ENCODE measurements at places on chromosomes 16 and 17. TPM values are rescaled to one million over a fixed set of nuclear protein-coding genes. Genes with fewer than 3 reads are reported as not detected.

- DNase-seq, result no peak
These were observed 948 bp downstream of the UTP18 start for GRCh38 chr17:51261024-51261963.

GRCh38 chr16:58661199-58661830, 23.3 kb downstream of the SLC38A7 start:
- peak; percentile 14 for DNase-seq

DNA sequence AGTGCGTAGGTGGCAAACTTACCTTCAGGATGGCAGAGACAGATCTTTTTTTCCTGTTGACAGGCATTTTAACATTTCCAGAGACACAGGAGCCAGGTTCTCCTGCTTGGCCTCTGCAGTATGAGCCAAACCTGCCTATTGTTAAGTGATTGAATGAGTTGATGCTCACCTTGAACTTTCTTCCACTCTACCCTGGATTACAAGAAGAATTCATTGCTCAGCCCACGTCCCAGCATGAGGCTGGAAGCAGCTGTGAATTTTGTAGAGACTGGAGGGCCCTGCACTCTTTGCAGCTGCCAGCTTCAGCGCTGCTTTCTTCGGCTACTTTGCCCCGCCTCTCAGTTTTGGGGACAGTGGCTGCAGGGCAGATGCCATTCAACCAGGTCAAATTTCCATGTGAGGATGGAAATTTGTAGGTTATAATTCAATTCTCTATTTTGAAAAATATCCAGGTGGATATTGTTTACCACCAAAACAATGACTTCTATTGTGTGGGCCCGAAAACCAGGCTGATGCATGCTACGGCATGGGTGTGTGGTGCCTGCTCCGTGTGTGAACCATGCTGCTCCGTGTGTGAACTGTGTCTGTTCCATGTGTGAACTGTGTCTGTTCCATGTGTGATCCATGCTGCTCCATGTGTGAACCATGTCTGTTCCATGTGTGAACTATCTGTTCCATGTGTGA, 75.2 kb upstream of the METTL9 start:
- DNase-seq, result no peak

DNA sequence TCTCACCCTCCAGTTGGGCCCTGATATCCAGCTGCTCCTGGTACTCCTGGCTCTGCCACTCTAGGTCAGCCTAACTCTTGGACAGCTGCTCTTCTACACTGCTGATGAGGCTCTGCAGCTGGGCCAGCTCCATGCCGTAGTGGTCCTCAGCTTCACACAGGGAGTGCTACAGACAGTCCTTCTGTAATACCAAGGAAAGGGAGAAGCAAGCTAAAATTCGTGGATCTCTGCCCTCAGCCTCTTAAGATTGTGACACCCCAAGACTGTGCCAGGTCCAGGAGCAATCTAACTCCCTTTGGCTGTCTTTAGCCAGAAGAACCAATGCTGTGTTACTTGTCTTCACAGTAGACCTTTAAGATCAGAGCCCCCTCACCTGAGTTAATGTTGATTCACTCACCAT, 7.7 kb upstream of the KRT38 start:
- no peak for DNase-seq

- DNase-seq, result peak; percentile 95
These were observed 956 bp upstream of the CHD3 start for GRCh38 chr17:7887482-7888183.

GRCh38 chr17:55377671-55378275, 43.9 kb downstream of the MMD start:
- DNase-seq, result no peak

GRCh38 chr17:47414612-47415011, 90.9 kb downstream of the EFCAB13 start:
- DNase-seq, result no peak

DNA sequence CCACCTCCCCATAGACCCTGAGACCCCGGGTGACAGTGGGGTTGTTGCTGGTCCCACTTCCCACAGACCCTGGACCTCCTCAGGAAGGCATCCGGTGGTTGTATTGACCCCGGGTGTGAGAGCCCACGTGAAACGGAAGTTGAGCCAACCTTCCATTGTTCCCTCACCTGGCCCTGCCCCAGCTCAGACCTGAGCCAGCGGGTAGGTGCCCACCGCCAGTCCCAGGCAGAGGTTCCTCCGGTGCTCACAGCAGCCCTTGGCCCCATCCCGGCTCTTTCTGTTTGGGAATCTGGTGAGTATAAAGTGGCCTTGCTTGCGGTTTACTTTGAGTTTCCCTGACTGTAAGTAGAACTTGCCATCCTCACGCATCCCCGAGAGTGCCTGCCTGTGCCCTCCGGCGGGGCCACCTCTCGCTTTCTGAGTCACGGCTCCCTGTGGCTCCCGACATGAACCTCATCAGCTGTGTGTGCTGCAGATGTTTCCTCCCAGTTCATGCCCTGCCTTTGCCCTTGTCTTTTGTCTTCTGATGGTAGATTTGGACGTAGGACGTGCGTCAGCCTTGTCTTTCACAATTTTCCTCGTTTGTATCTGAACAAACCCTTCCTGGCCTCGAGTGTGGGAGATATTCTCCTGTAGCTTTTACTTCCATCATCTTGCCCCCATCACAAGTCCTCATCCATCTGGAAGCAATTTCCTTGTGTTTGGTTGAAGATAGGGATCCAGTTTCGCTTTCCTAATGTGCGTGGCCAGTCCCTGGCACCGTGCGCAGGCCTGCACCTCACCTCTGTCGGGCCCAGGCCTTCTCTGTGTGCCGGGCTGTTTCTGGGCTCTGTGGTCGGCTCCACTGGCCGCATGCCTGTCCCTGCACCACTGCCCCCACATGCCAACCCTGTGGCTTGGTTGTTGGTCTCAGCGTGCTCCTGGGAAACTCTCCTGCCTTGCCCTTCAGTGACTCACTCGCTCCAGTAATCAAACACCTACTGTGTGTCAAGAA, 76.0 kb downstream of the METRNL start:
- DNase-seq, result peak; percentile 60

DNA sequence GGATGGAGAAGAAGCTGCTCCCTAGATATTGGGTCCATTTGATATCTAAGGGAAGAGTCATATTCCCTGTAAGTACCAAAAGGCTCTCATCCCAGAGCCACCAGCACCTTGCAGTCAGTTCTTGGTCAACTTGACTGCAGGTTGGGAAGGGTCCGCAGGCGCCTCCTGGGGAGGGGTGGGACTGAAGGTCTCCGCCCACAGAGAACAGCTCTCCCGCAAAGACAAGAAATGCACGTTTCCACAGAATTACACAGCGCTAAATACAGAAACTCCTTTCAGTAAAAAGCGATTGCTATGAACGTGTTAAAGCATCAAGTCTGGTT, 864 bp upstream of the CTCF start:
- no peak for DNase-seq

DNA sequence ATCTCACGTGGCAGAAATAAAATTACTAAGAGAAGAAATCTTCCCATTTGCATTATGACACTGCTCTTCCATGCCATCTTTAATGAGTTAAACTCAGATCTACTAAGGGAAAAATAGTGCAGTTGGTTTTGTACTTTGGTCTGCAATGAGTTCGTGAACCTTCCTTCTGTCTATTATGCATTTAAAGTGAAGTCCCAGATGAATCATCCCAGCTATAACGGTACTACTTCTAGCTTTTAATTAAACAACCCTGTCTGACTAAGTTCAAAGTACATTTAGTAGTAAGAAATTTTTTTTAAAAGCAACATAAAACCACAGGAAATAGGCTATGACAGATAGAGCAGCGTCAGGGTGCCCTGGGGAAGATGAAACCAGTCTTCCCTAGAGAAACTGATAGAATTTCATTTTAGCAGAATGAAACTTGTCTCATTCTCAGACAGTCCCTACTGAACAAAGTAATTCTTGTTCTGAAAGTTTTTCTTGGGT, 1.8 kb downstream of the TMIGD1 start:
- peak; percentile 75 for DNase-seq

DNA sequence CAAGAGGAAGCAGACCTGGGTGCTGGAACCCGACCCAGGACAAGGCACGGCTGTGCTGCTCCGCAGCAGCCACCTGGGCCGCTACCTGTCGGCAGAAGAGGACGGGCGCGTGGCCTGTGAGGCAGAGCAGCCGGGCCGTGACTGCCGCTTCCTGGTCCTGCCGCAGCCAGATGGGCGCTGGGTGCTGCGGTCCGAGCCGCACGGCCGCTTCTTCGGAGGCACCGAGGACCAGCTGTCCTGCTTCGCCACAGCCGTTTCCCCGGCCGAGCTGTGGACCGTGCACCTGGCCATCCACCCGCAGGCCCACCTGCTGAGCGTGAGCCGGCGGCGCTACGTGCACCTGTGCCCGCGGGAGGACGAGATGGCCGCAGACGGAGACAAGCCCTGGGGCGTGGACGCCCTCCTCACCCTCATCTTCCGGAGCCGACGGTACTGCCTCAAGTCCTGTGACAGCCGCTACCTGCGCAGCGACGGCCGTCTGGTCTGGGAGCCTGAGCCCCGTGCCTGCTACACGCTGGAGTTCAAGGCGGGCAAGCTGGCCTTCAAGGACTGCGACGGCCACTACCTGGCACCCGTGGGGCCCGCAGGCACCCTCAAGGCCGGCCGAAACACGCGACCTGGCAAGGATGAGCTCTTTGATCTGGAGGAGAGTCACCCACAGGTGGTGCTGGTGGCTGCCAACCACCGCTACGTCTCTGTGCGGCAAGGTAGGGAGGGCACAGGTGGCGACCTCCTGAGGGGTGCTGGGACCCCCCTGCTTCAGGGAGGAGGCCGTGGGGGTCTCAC, 667 bp downstream of the FSCN2 start:
- no peak for DNase-seq

DNA sequence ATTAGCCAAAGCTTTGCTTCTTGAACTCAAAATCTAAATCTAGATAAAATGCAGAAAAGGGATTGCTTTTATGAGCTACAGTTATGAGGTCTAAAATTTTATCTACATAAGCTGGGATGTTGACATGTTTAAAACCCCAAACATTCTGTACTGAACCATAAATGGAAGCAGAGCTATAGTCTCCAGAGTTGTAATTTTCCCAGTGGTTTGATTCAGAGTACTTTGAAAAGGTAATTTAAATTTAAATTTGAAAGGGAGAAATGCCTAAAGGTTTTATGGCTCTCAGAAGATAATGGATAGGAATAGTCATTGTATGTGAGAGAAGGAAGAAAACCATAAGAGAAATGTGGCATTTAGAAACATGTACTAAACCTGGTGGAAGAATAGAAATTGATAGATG, 163.2 kb downstream of the PPM1E start:
- no peak for DNase-seq

DNA sequence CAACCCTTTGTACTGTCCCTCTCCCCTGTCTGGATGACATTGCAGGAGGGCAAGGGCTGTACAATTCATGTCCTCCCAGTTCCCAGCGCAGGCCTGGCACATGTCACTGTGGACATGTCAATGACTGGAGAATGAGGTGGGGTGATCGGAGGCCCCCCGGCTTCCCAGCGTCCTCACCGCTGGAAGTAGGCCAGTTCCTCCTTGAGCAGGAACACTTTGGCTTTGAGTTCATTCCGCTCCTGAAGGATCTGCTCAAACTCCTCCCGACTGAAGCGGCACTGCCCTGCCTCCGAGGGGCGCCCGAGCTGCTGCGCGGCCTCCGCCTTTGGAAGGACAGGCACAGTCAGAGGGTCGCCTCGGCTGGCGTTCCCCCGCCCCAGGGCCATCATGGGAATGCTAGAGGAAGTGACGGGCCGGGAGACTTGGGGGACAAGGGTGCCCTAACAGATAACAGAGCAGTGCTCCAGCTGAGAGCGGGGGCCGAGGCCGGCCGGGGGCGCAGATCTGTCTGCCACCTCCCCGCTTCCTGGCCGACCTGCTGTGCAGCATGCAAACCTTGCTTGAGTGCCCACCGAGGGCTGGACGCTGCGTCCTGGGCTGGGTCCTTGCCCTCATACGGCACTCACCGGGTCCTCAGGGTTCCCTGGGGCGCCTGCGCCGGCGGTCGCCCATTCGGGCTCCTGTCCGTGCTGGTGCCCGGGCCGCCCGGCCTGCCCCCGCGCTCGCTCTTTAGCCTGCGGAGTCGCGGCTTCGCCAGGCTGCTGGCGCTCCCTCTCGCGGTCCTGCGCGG, 1.3 kb downstream of the RILP start:
- DNase-seq, result no peak

DNA sequence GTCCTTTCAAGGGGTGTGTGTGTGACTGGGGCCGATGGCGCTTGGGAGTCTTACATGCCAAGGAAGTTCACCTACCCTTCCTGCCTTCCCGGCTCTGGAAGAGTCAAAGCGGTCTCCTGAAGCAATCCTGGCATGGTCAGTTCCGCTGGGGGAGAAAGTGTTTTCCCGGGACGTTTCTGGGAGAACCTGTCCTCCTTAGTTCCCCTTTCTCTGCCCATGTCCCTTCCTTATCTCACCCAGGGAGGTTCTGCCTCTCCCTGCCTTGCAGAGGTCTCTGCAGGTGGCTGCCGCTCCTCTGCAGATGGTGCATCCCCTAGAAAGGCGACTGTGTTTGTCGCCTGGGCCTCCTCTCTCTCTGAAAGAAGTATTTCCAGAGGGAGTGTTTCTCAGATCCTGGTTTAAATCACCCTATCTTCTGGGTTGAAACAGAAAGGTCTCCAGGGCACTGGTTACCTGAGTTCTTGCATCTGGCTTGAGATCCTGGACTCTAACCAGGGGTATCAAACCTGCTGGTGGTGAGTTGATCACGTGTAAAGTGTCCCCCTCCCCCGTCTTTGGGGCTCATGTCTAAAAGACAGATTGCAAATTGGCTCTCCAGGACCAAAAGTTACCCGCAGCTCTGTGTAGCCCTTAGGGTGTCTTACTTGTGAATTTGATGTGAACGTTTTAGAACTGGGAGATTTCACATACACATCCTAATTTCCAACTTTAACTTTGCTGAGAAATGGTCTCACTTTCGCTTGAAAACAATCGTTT, 1.9 kb downstream of the PRKCB start:
- DNase-seq, result peak; percentile 34

DNA sequence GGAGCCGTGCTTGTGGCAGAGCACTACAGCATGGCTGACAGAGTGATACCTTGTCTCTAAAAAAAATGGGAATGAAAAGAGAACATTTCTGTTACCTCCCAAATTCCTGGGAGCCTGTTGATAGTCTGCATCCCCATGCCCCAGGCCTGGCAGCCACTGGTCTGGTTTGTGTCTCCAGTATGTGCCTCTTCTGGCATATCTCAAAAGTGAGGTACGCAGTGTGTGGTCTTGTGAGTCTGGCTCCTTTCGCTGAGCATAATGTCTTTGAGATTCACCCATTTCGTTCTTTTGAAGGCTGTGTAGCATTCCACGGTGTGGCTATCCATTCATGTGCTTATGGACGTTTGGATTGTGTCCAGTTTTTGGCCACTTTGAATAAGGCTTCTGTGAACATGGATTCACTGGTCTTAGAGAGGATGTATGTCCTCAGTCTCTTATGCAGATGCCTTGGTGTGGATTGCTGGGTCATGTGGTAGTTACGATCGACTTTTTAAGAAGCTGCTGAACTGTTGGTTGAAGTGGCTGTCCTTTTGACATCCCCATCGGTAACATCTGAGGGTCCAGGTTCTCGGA, 39.1 kb downstream of the PRMT7 start:
- no peak for DNase-seq

GRCh38 chr16:8194794-8195193, 395.5 kb downstream of the TMEM114 start:
- DNase-seq, result no peak

KRT27 gene
- not detected for total RNA-seq

CDRT15 gene
- not detected for total RNA-seq

GH2 gene
- total RNA-seq, result not detected

CBX4 gene
- 14.2 TPM for total RNA-seq

SOX15 gene
- not detected for total RNA-seq

WWOX gene
- total RNA-seq, result 16.5 TPM

AANAT gene
- not detected for total RNA-seq

FBXL19 gene
- 21.0 TPM for total RNA-seq

VAT1 gene
- 45.3 TPM for total RNA-seq

Data from activated CD4-positive, alpha-beta memory T cell treated with anti-CD3 and anti-CD28 coated beads for 36 hours (primary cell).